Stimulated activated CD8-positive, alpha-beta memory T cell treated with anti-CD3 and anti-CD28 coated beads, Interleukin-4, amount 100 ng/mL, for 4 hours (primary cell): ENCODE measurements at places on chromosomes 7 and 10.

DNA sequence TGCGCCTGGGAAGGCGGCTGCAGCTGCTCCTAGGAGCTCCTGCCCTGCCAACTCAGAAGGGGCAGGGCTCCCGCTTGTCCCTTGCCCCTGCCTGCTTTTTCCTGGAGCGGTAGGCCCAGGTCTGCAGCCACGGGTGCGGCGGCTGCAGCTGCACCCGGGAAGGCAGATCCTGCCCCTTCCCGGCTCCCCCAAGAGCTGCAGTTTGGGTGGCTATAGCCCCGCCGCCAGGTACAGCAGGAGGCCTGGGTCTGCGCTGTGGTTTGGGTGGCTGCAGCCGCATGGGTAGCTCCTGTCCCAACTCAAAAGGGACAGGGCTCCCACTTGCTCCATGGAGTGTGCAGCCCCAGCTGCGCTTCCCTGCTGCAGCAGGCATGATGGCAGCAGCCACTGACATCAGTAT is 6.5 kb upstream of the AUTS2 start:
- DNase-seq = no peak

- DNase-seq = no peak
These were observed 69.0 kb downstream of the VIPR2 start for GRCh38 chr7:159075563-159076238.

GRCh38 chr10:69327463-69328379 is 49.4 kb downstream of the HK1 start:
- DNase-seq = no peak

DNA sequence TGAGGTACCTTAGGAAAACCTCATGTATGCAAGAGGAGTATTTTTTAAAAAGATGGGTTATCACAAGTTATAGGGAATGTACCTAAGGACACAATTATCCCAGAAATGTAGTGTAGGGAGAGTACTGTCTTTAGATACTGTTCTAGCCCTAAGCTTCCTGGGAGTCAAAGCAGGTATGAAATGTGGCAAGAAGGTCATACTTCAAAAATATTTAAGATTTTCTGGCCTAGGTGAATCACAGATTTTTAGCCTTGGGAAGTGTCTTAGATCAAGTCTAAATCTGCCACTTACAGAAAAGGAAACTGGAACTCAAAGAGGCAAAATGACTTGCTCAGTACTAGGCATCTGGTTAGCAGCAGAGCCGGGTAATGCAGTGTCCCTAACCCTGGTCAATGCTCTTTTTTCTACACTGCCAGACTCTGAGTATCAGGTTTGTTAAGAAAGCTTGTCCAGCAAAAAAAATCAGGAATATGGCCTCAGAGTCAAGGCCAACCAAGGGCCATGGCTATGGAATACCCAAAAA is 13.9 kb downstream of the PIK3AP1 start:
- DNase-seq = no peak

DNA sequence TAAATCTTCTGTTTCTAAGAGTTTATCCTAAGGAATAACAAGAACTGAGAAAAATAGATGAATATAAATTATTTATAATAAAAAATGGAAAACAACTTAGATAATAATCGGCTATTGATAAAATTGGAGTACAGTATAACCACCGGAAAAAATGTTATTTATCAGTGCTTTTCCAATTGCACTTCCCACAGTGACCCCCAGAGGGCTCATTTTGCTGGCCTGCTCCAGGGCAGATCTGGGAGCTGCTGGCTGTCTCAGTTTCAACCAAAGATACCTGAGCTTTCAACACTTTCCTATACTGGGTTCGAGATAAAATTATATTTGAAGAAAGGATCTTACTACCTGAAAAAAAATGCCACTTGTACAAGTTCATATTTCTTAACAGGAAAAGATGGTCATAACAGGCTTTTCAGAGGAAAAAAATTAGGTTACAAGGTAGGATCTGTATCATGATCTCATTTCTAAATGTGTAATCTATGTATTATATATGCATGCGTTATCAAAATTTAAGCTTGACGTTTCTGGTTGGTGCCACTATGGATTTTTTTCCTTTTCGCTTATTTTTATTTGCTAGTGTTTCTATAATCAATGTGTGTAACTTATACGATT is 165.7 kb downstream of the NPSR1 start:
- DNase-seq = peak; percentile 24

DNA sequence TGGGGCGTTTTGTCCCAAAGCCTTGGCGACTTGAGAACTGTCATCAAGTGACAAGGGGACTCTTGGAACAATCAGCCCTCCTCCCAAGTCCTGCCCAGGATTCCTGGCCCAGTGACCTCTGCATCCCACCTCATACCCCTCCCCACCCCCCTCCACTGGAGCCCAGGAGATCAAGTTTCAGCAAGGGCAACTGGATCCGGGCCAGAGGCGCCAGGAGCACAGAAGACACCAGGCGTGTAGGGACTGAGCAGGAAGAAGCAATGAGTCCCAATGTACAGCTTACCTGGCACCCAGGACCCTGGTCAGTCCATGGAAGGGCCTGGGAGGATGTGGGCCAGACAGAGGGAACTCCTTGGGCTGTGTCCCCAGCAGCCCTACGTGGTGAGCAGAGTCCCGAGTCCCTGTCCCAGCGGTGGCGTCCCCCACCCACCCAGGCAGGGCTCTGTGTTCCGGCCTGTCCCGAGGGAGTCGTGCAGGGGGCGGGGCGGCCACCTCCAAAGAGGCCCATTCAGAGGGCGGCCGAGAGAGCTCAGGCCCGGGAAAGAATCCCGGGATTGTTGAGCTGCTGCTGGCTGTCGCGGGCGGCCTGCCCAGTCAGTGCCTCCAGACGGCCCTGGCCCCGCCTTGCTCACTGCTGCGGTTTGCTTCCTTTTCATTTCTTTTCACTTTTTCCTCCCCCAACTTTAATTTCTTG is 254.1 kb downstream of the TNS3 start:
- DNase-seq = no peak

DNA sequence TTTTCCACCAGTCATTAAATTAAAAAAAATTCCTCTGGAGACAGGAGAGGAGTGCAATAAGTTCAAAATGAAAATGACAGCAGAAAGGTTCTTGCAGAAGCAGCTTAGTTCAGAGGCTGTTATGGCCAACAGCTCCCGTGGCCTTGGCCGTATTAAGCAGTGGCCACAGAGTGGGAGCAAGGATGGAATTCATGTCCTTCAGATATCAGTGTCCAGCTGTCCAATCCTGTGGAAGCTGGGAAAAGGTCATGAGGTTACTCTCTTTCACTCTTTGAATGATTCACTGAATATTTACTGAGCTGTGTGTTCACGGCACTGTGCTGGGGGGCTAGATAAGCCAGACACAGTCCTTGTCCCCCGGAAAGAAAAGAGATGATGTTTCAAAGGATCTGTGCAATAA is 231.8 kb downstream of the BMPER start:
- DNase-seq = no peak

GRCh38 chr7:128351296-128352152 is 7.8 kb upstream of the RBM28 start:
- DNase-seq = no peak

GRCh38 chr10:100693821-100694220 is 51.6 kb upstream of the PAX2 start:
- DNase-seq = no peak

- DNase-seq = no peak
These were observed 84.9 kb downstream of the TCERG1L start for GRCh38 chr10:131226446-131227162.

DNA sequence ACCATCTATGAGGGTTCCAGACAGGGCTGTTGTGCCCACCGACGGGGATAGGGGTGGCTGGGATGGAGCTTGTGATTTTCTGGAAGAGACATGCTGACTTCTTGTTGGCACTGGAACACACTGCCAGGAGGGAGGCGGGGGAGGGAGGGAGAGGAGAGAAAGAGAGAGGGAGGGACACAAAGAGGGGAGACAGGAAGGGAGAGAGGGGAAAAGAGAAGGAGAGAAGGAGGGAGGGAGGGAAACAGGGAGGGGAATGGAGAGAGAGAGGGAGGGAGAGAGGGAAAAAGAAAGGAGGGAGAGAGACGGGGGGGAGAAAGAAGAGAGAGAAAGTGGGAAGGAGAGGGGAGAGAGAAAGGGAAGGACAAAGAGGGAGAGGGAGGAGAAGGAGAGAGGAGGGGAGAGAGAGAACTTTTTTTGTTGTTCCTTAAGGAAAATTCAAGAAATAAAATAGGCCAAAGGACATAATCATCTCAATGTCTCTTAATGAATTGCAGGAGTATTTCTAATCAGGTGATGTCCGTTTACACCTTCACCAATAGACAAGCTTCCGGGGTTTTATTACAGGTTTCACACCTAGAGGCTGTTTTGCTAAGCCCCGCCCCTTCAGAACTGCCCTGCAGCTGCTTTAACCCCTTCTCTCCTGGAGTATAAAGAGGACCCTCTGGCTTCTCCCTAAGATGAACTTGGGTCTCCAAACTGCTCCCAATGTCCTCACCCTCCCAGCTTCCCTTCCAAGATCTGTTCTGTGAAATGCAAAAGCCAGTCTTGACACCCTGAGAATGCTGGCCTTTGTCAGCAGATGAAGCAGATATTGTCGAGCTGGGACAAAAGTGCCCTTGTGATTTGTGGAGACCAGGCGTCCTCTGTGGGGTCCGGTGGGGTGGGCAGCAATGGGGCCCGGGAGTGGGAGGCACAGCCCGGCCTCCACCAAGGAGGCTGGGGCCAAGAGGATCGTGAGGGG is 82.0 kb upstream of the GTF2IRD1 start:
- no peak for DNase-seq

GRCh38 chr7:1923409-1924257 is 253.6 kb downstream of the ELFN1 start:
- DNase-seq = no peak

DNA sequence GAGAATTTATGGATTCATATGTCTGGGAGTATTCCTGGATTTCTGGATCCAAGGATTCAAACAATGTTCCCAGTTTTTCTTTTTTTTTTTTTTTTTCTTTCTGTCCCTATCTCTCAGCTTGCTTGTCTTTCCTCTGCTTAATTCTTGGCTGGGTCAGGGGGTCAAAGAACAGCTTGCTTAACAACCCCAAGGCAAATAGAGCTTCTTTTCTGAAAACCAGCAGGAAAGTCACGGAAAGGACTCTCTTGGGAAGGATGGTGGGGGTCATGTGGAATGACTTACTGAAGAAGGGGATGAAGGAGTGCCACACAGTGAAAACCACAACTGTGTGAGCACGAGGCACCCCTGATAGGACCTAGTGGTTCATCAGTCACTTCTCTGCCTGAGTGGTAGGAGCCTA is 36.1 kb downstream of the GRK5 start:
- DNase-seq = no peak

GRCh38 chr10:86193841-86194240 is 172.8 kb downstream of the GRID1 start:
- DNase-seq = no peak

DNA sequence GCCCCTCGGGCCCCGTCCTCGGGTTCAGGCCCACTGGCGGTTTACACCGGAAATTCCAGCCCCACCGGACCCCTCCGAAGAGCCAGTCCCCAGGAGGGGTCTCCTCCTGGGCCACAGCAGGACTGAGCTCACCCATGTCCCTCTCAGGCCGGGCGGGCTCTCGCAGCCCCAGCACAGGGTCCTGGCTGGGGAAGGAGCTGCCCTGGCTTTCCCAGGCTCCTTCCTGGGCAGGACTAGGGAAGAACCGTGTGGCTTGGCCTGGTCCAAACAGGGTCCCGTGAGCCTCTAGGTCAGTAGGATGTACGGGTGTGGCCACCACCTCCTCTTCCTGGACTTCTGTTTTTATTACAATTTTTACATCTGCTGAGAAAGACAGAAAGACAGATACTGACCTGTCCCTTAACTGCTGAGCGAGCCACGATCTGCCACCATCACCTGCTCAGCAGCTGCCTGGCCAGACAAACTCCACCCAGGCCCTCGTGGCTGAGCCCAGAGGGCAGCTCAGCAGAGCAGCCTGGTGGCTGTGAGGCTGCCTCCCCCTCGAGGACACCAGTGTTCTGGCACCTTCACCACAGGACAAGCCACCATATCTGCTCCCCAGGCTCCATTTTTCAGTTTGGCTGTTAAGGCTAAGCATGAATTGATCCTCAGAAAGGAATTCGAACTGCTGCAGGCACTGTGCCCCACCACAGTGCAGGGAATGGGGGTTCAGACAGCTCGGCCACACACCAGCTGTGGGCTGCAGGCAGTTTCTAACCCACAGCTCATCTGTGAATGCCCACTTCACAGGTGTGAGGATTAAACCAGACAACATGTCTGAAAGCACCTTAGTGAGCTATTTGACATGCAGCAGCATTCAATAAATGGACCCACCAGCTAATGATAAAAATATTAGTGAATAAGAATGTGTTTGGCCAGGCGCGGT is 14.5 kb upstream of the ZNF777 start:
- no peak for DNase-seq

DNA sequence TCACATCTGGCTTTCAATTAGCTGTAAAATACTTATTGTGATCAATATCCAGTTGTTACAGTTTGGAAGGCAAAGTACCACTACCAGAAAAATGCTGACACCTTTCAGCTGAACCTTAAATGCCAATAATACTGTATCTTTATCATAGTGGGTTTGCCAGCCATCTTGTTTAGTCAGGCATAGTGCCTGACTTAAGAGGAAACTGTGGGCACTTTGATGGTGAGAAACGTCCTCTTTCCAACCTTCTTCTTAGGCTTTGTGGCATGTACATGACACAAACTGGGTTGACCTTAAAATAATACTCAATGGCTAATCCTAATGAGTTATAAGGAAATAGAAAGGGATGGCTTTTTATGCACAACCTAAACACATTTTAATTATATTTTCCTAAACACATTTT is 52.3 kb upstream of the PRR15 start:
- DNase-seq = no peak

GRCh38 chr10:118958984-118959925 is 70.3 kb upstream of the NANOS1 start:
- DNase-seq = no peak

DNA sequence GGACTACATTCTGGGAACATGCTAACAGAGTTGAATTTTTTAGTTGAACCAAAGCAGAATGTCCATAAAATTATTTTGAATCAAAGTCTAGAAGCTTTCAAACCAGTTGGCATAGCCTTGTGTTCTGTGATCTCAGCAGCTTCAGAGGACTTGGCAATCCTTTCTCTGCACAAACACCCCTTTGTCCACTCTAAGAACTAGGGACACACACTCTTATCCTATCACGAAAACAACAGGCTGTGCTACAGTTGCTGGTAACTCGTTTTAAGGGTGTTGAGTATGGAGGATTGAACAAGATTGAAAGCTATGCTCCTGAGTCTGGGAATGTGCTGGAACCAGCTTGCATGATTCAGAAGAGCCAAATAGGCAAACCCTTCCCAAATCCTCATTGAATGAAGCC is 76.4 kb upstream of the PRSS58 start:
- no peak for DNase-seq

DNA sequence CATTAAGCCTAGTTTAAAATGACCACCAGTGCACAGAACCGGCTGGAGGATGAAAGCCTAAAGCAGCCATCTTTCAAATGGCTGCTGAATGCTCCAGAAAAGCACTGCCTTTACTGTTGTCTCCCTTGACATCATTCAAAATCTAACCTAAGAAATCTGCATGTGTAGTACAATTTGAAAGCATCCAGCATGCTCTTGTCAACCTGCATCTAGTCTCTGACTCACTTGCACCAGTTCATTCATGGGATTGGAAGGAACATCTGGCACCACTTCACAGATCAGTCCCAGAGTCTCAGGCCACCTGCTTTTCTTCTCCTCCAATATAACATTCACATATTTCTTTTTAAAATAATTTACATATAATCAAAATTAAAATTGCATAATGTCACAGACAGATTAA is 76.2 kb downstream of the RNF133 start:
- DNase-seq = no peak

- DNase-seq = no peak
These were observed 6.5 kb downstream of the VSIR start for GRCh38 chr10:71766717-71767419.
